Left cardiac atrium (tissue), 4 donors: ENCODE measurements at places on chromosomes 2 and 18. TPM values are rescaled to one million over a fixed set of nuclear protein-coding genes. Genes with fewer than 3 reads are reported as not detected.

DNA sequence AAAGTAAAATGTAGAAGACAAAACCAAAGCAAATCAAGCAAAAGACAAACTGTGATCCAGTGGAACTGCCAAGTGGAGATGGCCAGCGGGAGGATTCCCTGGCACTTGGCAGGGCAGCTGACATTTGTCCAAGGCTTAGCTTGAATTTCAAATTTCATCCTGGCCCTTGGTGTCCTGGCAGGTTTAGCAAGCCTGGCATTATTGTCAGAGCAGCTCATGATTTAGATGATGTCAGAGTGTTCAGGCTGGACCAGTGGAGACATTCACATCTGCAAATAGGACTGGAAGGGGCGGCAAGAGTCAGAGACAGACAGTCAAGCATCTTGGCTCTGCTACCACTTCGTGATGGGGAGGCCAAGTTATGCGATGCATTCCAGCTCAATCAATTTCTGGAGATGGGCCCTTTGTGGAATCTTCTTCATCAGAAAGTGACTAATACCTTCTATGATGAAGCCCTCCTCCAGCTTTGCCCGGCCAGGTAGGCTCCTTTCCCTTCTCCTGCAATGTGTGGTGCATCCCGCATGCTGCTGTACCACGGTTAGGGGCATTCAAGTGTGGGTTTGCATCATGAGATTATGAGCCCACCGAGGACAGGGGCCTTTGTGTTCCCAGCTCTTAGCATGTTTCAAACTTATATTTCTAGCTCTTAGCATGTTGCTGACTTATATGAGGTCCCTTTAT lies 199.7 kb downstream of the ANKRD30B start:
- no peak for DNase-seq

DNA sequence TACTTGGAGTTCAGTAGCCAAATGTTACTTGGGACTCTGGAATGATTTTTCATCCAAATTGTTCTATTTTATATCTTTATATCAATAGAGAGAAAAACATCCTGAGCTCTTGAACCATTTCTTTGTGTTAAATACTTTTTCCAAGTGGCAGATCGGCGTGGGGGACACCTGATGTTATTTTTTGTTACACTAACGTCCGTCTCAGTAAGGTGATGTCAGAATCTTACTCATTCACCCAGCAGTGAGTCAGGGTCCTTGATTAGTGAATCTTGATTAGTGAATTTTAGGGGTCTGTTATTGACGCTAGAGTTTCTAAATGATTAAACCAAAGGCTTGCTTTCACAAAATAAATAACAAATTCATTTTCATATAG lies 1.7 kb downstream of the MIB1 start:
- DNase-seq, result no peak

DNA sequence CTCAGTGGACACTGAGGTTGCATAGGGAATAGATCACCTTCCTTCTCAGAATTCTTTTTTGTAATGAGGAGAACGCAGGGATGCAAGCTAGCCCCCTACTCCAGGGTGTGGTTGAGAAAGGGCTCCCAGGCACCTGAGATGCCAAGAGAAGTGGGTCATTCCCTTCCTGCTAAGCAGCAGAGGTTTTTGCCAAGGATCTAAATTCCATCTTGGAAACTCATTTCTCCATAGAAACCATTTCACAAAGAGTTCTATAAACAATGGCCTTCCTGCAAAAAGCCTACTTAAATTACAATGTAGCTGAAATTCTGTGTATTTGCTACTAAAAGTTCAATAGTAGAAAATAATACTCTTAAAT lies 3.7 kb upstream of the PPP3R1 start:
- no peak for DNase-seq

GRCh38 chr2:115609978-115610377 lies 1167.5 kb downstream of the DPP10 start:
- no peak for DNase-seq

DNA sequence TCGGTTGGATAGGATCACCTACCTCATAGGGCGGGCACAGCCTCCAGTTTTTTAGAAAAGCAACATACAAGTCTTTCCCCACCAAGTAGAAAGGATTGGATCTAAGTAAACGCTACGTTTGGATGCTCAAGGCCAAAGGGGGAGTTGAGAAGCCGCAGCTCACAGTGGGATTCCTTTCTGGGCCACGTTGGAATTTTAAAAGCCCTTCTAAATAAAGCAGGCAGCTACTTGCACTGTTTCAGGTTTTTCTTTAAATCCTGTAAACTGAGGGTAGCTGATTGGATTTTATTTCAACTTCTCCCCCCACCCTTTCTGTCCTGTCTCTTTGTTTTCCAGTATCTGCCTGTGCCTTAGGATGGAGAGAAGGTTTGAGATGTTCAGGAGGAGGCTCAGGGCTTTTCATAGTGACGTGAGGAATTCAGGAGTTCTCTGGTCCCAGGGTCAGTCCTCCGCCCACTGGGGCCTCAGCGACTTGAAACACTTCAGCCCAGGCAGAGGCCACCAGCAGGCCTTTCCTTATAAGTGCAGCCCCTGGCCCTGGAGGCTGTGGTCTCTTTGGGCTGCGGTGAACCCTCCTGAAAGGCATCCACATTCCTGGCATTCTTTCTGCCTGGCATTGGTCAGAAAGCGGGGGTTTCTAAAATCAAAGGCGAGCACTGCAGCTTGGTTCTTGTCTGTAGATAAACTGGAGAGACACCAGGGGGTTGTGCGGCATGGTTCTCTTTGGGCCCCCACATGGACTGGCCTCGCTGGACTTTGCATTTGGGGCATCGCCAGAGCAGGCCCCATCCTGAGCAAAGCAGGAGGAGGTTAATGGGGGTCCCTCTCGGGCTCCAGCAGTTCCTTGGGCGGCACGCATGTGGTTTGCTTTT lies 44.5 kb downstream of the SH3BP4 start:
- no peak for DNase-seq

DNA sequence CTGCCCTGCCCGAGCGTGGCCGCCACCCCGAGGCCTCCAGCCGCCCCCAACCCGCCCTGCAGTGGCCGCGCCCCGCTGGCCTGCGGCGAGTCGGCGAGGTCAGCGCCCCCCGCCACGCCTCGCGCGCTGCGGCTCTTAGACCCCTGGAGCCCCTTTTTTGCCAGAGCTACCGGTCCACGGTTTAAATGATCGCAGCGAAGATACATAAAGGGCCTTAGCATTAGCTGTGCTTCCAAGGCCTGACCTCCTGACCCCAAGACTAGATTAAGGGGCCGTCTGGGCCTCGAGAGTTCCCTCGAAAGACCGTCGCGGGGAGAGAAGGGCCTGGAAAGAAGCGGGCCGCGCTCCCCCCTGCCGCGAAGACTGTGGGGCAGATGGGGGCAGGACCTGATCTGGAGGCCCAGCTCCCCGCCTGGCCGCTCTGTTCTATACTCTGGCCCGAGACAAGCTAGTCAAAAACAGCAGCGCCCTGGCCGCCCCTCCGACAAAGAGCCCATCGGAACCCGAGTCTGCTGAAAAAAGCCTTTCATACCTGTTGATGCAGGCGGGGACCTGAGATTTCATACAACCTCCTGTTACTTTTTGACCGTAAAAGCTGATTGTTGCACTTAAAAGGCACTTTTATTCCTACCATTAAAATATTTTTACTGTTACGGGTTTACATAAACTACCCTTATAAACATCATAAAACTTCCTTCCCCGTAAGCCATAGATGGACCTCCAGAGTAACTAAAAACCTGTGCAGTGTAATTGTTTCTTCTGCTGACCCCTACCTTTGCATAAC lies 68.7 kb upstream of the PSMD14 start:
- peak; percentile 19 for DNase-seq

DNA sequence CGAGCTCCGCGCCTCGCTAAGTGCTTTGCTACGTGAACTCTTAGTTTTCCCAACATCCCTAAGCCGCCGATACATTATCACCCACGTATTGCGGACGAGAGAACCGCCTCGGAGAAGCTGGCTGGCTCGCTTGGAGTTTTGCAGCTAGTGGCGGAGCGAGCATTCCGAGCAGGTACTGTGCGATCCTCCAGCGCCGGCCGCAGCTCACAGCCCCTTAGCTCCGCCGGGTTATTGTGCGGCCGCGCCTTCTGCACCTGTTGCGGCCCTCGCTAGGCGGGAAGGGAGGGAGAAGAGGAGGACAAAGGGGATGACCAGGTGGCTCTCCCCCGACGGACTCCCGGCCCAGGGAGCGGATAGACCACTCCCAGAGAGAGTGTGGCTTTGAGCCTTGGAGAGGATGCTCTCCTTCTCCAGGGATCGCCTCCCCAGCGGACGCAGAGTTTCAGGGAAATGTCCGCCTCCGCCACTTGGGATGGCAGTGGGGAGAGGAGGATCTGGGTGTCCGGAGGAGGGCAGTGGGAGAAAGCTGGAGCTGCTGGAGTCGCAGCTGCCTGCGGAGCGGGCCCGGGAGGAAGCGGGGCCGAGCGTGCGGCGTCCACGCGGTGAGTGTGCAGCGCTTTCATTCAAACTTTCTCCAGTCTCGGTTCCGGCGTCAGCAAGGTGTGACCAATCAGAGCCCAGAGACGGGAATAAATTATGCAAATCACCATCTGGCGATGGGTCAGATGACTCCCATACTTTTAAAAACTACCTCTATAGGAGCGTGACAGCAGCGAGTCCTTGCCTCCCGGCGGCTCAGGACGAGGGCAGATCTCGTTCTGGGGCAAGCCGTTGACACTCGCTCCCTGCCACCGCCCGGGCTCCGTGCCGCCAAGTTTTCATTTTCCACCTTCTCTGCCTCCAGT lies at the start of gene LIPG:
Gene LIPG (plus strand): TSS at position 769 of the 905 bp plus-strand sequence. CDS start 252 bp downstream, outside the sequence.
- DNase-seq, result peak; percentile 29

DNA sequence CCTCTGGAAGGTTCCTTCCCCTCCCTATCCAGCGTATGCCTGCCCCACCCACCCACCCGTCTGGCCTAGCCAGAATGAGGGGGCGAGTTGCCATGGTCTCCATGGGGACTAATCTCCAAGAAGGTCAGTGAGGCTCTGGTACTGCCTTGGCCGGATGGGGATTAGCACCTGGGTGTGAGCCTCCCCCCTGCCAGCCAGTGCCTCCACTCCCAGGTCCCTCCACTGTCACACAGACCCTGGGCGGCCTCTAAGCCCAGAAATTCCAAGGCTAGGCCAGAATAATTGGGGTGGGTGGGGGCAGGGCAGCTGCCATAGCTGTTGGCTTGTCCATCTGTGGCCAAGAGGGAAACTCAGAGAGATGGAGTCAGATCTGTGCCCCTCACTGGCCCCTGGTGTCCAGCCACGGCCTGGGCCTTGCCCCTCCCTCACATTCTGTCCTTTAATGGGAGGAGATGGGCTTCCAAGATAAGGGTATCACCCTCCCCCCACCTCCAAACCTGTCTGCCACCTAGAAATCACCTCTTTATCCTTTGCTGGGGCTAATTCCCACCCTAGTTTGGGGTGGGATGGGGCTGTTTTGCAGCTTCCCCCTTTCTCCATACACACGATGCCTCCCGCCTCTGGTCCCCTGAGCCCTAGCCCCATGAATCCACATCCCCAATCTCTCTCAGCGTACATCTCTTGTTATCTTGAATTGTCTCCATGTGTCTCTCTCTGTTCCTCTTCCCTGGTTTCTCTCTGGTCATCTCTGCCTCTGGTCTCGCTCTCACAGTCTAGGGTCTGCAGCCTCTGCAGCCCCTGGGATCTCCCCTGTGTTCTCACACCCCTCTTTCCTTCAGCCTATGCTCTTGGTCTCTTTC lies 6.0 kb upstream of the CRYBA2 start:
- no peak for DNase-seq

DNA sequence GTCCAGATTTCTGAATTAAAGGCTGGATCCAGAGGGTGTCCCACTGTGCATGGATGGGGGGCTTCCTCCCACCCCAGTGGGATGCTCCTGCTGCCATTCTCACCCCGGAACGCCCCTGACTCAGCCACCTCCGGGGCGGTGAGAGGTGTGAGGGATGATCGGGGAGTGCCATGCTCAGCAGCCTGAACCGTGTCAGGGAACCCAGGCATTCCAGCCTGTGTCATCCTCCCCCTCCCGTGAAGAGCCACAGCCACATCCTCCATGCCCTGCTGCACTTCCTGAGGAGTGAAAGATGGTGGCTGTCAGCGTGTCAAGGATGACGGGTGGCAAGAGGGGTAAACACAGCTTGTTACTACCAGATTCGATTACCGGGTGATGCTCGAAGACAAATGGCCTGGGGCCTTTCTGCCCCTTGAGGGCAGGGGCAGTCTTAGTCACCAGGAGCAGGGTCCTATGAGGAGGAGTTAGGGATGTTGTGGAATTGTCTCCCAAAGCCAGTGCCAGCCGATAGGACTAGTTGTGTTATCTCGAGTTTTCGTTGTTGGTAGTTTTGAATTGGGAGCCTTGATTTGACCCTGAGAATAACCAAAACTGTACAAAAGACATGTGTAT lies 80.8 kb downstream of the TCF7L1 start:
- no peak for DNase-seq

GRCh38 chr2:28624793-28625701 lies 126.6 kb upstream of the PPP1CB start:
- peak; percentile 47 for DNase-seq

- no peak for DNase-seq
Observed at GRCh38 chr18:58316396-58317342, 272.6 kb downstream of the NEDD4L start.

DNA sequence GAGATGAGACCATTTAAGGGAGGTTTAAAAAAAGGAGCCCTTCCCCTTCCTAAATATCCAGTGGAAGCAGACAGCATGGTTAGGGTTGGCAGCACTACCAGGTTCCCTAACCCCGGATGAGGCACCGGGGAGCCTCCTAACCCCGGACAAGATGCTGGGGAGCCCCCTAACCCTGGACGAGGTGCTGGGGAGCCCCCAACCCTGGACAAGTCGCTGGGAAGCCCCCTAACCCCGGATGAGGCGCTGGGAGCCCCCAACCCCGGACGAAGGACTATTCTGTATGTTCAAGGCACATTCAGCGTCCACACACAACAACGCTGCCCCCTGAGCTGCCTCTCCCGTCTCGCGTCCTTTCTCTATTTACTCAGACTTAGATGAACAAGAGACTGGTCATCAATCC lies 51.9 kb downstream of the ANKMY1 start:
- no peak for DNase-seq

- no peak for DNase-seq
Observed at GRCh38 chr2:240127911-240128607, 8.0 kb downstream of the COPS9 start.

- no peak for DNase-seq
Observed at GRCh38 chr2:178418426-178418825, 32.5 kb downstream of the PRKRA start.

GRCh38 chr2:71550801-71551630 lies 97.7 kb downstream of the DYSF start:
- no peak for DNase-seq

- no peak for DNase-seq
Observed at GRCh38 chr18:73487966-73488365, 620.2 kb upstream of the NETO1 start.

GRCh38 chr2:201058914-201059313 lies 12.6 kb downstream of the HYCC2 start:
- DNase-seq, result no peak

- peak; percentile 61 for DNase-seq
Observed at GRCh38 chr2:38122344-38122743, 46.4 kb upstream of the CYP1B1 start.

Gene CYP27C1
- total RNA-seq, result 0.21 TPM

Gene ANKRD36C
- total RNA-seq, result 11.1 TPM

Gene MALL
- total RNA-seq, result 39.1 TPM

Gene CFC1
- not detected for total RNA-seq

Gene DSG4
- total RNA-seq, result not detected

Gene LRP2
- 2.9 TPM for total RNA-seq

Gene LINC00305
- total RNA-seq, result not detected

Gene UGT1A8
- not detected for total RNA-seq

Gene CFAP65
- not detected for total RNA-seq

Gene ATP8B1
- total RNA-seq, result 6.4 TPM

Gene DCDC2C
- not detected for total RNA-seq

Gene C2orf66
- 0.18 TPM for total RNA-seq
